ENCODE measurements at places on chromosomes 1 and 21. TPM values are rescaled to one million over a fixed set of nuclear protein-coding genes. Genes with fewer than 3 reads are reported as not detected.

GRCh38 chr1:54575605-54576290 is 27.7 kb downstream of the ACOT11 start:
- H3K27ac ChIP-seq: no peak overlapping the region
- H3K27me3 ChIP-seq: peaks cover 34% of the 10 kb centered on the region
- H3K4me3 ChIP-seq: no peak overlapping the region
- no peaks in the 10 kb centered on the region for H3K36me3 ChIP-seq

GRCh38 chr21:25371841-25372425 is 235.3 kb downstream of the MRPL39 start:
- H3K27ac ChIP-seq: no peak overlapping the region
- no peaks in the 10 kb centered on the region for H3K4me1 ChIP-seq
- no peak overlapping the region for H3K4me3 ChIP-seq
- no peaks in the 10 kb centered on the region for H3K27me3 ChIP-seq
- no peaks in the 10 kb centered on the region for H3K36me3 ChIP-seq
- DNase-seq: no peak

- H3K27ac ChIP-seq: no peak overlapping the region
- DNase-seq: no peak
- H3K36me3 ChIP-seq: no peaks in the 10 kb centered on the region
- peaks cover 56% of the 10 kb centered on the region for H3K27me3 ChIP-seq
- H3K4me1 ChIP-seq: no peaks in the 10 kb centered on the region
Measured at GRCh38 chr1:204114606-204115005, 37.2 kb downstream of the ETNK2 start.

DNA sequence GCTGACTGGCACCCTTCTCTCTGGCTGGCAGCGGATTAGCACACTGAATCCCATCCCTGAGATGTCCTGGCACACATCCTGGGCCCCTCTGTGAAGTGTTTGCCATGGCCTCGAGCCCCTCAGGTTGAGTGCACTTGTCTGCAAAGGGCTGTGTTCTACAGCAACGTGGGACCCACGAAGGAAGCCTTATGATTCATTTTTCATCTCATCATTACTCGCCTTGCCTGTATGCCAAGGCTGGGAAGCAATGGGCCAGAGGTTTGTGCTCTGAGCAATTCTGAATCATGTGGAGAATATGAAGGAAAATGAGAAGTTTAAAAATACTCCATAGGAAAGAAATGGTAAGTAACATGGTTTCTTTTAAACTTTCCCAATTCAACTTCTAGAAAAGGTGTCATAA is 124.8 kb upstream of the LMO4 start:
- H3K27ac ChIP-seq: no peak overlapping the region
- H3K4me3 ChIP-seq: no peak overlapping the region
- peaks cover 42% of the 10 kb centered on the region for H3K27me3 ChIP-seq
- no peak for DNase-seq
- H3K36me3 ChIP-seq: no peaks in the 10 kb centered on the region

GRCh38 chr1:209855623-209856022 is 27.9 kb downstream of the UTP25 start:
- H3K4me1 ChIP-seq: no peaks in the 10 kb centered on the region
- DNase-seq: no peak
- H3K27ac ChIP-seq: no peak overlapping the region
- H3K36me3 ChIP-seq: peaks cover 38% of the 10 kb centered on the region
- no peaks in the 10 kb centered on the region for H3K27me3 ChIP-seq

DNA sequence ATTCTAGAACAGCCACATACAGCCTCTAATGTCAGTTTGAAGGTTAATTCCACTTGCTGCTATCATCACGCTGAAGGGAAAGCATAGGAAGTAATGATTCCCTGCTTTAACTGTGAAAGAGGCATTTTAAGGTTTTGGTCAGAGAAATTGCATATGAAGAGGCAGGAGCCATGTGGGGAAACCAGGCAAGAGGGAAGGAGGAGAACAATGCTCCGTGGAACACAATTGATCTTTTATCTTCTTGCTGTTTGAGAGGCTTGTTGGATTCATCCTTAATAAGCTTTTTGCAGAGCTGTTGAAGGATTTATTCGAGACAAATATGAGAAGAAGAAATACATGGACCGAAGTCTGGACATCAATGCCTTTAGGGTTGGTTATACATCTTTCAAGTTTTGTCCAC is 35.9 kb downstream of the SMAP2 start:
- H3K4me1 ChIP-seq: peaks cover 3% of the 10 kb centered on the region
- peaks cover 81% of the 10 kb centered on the region for H3K36me3 ChIP-seq
- H3K27ac ChIP-seq: no peak overlapping the region
- H3K27me3 ChIP-seq: no peaks in the 10 kb centered on the region

DNA sequence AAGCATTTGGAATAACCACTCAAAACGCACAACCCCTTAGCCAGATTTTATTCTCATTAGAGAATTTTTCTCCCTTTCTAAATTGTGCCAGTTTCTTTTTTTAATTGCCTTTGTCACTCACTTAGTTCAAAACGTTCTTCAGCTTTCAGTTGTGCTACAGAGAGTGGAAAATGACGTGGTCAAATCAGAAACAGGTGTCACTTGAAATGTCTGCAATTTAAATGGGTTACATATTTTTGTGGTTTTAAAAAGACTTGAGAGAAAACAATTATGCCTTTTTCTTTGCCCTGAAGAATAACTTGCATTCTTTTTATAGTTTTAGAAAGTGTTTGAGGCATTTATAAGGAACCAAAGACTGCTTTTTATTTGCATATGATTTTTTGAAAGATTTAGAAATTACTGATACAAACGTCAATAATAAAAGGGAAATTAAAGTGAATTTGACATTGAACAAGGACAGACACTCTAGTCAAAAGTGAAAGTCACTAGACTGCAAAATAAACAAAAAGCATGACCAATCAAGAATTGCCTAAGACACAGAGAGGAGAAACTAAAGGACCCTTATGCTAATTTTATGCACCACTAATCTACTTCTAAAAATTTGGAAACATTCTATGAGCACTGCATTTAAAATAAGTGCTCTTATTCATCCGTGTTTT is 191.0 kb downstream of the TPR start:
- H3K27me3 ChIP-seq: no peaks in the 10 kb centered on the region
- no peaks in the 10 kb centered on the region for H3K36me3 ChIP-seq
- 0 out of 3 replicates have a peak, but pooled peaks cover 5% of the 10 kb centered on the region for H3K4me1 ChIP-seq
- DNase-seq: no peak
- no peak overlapping the region for H3K4me3 ChIP-seq

- H3K27me3 ChIP-seq: no peaks in the 10 kb centered on the region
- peaks cover 10% of the 10 kb centered on the region for H3K36me3 ChIP-seq
- H3K4me1 ChIP-seq: peaks cover 73% of the 10 kb centered on the region
- no peak for DNase-seq
Measured at GRCh38 chr1:156492013-156492590, 8.5 kb downstream of the MEF2D start.

- no peak overlapping the region for H3K27ac ChIP-seq
- no peaks in the 10 kb centered on the region for H3K4me1 ChIP-seq
- no peaks in the 10 kb centered on the region for H3K36me3 ChIP-seq
- no peaks in the 10 kb centered on the region for H3K27me3 ChIP-seq
Measured at GRCh38 chr21:26089730-26090129, 80.8 kb downstream of the APP start.

- H3K4me3 ChIP-seq: no peak overlapping the region
- DNase-seq: no peak
- H3K36me3 ChIP-seq: no peaks in the 10 kb centered on the region
- no peaks in the 10 kb centered on the region for H3K4me1 ChIP-seq
Measured at GRCh38 chr1:215777370-215777925, 210.3 kb downstream of the KCTD3 start.

DNA sequence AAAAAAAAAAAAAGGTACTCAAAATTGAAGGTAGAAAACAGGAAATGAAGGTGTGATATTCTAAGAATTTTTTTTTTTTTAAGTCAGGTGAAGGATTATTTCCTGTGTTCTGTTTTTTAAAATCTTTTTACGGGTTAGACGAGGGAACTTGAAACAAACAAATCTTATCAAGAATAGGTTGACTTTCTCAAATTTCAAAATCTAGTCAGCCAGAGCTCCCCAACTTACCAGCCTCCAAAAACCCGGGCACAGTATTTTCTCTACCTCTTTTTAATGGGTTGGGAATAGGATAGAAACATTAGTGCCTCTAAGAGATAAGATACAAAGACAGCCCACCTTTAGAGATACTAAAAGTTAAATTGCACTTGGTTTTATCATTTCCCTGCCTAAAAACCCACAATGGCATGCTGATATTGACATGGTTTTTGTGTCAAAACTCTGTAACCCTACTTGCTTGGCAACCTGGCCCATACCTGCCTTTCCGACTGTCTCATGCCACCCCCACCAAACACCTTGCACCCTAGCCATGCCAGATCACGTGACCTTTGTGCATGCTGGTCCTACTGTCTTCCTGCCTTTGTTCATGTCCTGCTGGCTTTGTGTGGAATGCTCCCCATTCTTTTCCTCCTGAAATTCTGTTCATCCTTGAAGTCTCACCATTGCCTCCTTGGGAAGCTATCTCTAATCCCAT is 4.2 kb downstream of the RCAN3 start:
- peaks cover 13% of the 10 kb centered on the region for H3K4me1 ChIP-seq
- no peaks in the 10 kb centered on the region for H3K36me3 ChIP-seq
- peaks cover 53% of the 10 kb centered on the region for H3K27me3 ChIP-seq
- no peak overlapping the region for H3K4me3 ChIP-seq

DNA sequence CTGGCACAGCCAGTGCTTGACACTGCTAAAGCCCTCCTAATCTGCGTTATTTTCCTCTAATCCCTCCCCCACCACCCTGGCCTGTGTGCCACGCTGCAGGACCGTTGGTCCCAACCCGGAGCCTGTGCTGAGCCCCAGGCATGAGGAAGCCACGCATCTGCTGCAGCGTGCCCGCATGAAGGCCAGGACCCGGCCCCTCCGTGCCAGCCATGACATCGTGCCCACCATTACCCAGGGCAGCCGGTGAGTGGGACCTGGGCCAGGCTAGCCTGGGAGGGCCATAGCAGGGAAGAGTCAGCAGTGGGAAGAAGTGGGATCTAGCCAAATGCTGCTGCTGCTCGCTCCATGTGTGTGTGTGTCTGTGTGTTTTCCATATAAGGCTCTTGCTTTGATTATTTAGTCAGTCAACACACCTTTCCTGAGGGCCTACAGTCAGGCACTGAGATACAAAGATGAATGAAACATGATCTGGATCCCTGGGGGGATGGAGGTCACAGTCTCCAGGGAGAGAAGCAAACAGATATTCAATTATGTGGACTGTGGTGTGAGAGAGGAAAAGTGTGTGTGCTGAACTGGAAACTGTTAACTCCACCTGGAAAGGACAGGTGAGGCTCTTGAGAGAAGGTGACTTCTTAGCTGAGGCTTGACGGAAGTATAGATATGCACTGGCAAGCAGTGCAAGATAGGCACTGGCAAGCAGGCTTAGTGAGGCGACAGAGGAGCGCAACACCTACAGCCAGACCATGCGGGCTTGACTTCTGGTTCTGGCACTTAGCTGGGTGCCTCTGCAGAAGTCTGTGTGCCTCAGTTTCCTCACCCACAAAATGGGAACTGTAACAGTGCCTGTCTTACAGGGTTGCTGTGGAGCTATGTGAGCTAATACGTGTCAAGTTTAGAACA is 15.9 kb downstream of the KIAA1614 start:
- H3K4me1 ChIP-seq: peaks cover 40% of the 10 kb centered on the region
- no peaks in the 10 kb centered on the region for H3K27me3 ChIP-seq
- no peaks in the 10 kb centered on the region for H3K36me3 ChIP-seq
- H3K27ac ChIP-seq: no peak overlapping the region

DNA sequence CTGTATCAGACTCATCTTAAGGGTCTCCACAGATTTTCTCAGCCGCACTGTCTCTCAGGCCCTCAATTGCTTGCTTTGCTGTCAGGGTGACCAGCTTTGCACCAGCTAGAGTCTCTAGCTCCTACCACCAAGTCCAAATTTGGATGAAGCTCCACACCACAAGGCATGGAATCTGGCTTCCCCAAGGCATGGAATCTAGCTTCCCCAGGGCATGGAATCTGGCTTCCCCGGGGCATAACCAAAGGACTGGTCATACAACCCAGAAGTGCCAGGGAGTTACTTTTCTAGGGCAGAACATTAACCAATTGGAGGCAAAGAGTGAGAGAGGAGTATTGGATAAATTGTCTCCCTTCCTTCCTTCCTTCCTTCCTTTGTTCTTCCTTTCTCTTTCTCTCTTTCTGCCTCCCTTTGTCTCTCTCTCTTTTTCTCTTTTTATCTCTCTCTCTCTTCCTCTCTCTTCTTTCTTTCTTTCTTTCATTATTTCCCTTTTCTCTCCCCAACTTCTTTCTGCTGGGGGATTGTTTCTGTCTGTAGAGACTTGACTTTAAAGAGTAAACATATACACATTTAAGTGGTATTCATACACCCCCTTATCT is 76.9 kb upstream of the HAO2 start:
- H3K27ac ChIP-seq: no peak overlapping the region
- H3K36me3 ChIP-seq: no peaks in the 10 kb centered on the region
- no peak overlapping the region for H3K4me3 ChIP-seq
- H3K27me3 ChIP-seq: no peaks in the 10 kb centered on the region
- no peak for DNase-seq

DNA sequence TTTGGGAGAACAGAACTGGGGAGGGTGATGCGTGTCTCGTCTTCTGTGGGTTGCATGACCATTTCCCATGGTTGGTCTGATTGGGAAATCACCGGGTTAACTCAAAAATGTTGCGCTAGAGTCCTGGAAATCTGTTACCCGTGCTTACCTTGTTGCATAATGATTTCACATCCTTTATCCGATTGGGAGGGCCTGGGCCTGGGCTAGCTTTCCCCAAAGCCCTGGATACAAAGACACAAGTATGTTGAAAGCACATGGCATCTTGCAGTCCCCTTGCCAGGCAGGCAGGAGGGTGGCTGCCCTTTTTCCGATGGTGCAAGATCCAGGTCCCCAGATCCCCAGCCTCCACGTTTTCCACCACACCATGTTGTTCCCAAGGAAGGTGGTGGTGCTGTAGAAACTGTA is 582 bp downstream of the TRPM2 start:
- H3K36me3 ChIP-seq: no peaks in the 10 kb centered on the region
- H3K4me1 ChIP-seq: no peaks in the 10 kb centered on the region
- H3K27me3 ChIP-seq: peaks cover 86% of the 10 kb centered on the region
- DNase-seq: no peak

DNA sequence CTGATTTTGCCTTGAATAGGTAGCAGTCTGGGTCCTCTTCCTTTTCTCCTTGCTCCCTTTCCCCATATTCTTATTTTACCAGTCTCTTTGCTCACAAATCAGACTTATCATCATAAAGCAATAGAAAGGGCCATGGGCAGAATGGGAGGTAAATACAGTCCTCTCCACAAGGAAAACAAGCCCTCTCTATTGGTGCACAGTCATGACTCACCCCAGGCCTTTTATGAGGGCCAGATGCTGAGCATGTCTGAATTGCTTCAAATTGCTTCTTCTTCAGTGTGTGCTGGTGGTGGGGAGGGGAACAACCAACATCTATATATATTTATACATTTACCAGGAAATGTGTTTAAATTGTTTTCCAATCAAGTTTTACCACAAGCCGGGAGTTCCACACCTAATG is 75.2 kb downstream of the GFI1 start:
- no peaks in the 10 kb centered on the region for H3K36me3 ChIP-seq
- H3K27me3 ChIP-seq: no peaks in the 10 kb centered on the region
- no peak overlapping the region for H3K4me3 ChIP-seq
- peak; percentile 34 for DNase-seq

GRCh38 chr1:157438146-157438545 is 114.2 kb downstream of the FCRL5 start:
- H3K27me3 ChIP-seq: peaks cover 25% of the 10 kb centered on the region
- H3K4me1 ChIP-seq: no peaks in the 10 kb centered on the region
- no peak overlapping the region for H3K27ac ChIP-seq

CFHR4 gene
- total RNA-seq: not detected

TRIM58 gene
- total RNA-seq: 19.1 TPM

GJA8 gene
- not detected for total RNA-seq

LIN9 gene
- 19.4 TPM for total RNA-seq

VWA5B1 gene
- not detected for total RNA-seq

LDLRAD1 gene
- total RNA-seq: not detected

ACOT11 gene
- total RNA-seq: 0.89 TPM

PLD5 gene
- not detected for total RNA-seq

CLCNKB gene
- total RNA-seq: 1.1 TPM

LCE3E gene
- total RNA-seq: not detected

RIMKLA gene
- total RNA-seq: 0.02 TPM

KRTAP27-1 gene
- not detected for total RNA-seq

Measured in K562 (cell line).